Smooth muscle cell of the brain vasculature (primary cell): ENCODE measurements at places on chromosomes 3 and 15.
A peak's percentile ranks its signal among the peaks of the same experiment; 100 is the strongest.

DNA sequence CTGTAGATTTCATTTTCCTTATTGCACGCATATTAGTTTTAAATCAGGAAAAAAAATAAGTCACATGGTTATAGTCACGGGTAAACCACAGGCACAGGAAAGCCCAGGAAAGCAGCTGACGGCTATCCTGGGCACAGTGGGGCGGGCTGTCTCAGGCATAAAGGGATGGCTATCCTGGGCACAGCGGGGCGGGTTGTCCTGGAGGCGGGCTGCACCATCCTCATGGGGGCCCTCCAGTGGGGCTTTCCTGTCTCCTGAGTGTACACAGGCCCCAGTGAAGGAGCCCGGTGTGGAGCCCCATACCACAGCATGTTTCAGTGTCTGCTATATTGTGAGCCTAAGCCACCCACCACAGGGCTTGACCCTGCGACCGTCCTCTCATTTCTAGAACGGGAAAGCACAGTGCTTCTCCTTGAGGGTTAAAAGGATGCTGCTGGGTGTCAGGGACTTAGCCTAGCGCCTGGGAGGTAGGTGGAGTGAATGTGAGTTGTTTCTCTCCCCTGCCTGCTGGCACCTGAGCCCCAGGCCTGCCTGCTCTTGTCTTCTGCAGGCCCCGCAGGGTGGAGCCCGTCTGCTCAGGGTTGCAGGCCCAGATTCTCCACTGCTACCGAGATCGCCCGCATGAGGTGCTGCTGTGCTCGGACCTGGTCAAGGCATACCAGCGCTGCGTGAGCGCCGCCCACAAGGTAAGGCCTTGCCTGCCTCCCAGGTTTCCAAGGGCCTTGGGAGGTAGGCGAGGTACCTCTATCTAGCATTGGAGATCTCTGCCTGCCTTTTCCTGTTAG lies 25.9 kb upstream of the PLXNA1 start:
- no peak for DNase-seq

- DNase-seq: peak; percentile 65
Measured at GRCh38 chr3:64443546-64444381, 218.5 kb upstream of the PRICKLE2 start.

DNA sequence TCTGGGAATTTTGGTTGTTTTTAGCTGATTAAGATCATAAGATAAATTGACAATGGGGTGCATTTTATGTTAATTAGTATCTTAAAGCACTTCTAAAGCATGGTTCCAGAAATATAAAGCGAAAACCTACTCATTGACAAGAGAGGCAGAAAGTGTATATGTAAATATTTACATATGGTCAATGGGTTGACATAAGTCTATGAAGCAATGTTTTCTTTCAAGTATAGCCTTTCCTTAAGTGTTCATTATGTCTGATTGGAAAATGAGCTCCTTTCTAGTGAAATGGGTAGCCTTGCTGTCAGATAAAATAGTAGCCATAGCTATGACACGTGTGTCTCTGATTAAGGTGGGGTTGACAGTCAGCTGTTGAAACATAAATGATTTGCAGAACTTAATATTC lies 365.2 kb upstream of the AGTR1 start:
- no peak for DNase-seq

DNA sequence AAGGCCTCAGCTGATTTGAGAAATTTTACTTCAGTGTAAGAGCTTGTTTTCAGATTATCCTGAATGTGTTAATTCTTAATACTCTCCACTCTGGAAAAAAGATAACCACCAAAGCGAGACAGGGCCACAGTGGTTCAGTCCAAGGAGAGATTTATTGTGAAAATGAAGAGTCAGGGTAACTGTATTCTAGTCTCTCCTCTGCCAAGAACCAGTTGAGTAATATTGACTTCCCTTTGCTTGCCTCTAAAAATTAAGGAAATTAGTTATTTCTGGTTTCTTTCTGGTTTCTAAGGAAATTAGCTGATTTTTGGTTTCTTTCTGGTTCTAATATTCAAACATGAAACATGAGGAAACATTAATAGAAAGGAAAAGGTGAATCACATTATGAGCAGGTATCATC lies 34.9 kb downstream of the PPP1R2 start:
- no peak for DNase-seq
